ENCODE measurements at places on chromosomes 6 and 20.

DNA sequence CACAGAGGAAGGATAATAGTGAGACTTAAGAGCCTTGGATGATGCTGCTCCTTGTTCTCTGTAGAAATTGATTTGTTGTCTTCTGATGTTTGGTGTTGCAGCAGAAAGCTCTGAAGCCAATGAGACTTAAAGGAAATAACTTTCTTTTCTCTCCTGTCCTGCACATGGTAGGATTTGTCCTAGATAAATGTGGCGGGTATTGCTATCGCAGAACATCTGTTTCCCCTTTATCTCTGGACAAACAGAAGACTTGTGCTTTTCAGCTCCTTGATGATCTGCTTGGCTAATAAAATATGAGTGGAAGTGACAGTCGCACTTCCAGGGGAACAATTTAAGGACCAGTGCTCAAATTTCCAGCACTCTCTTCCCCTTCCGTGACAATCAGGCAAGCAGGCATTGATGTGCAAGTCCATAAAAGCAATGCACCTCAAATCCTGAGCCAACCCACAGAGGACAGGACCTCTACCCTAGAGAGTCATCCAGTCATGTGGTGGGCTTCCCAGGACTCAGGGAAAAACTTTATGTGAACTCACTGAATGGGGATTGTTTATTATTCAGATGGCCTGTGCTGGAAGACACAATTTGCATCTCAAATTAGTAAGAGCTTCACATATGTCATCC is 9.9 kb upstream of the NCR2 start:
- no peak overlapping the region for H3K4me3 ChIP-seq
- H3K36me3 ChIP-seq, result no peaks in the 10 kb centered on the region
- no peak for DNase-seq
- no peak overlapping the region for H3K27ac ChIP-seq

DNA sequence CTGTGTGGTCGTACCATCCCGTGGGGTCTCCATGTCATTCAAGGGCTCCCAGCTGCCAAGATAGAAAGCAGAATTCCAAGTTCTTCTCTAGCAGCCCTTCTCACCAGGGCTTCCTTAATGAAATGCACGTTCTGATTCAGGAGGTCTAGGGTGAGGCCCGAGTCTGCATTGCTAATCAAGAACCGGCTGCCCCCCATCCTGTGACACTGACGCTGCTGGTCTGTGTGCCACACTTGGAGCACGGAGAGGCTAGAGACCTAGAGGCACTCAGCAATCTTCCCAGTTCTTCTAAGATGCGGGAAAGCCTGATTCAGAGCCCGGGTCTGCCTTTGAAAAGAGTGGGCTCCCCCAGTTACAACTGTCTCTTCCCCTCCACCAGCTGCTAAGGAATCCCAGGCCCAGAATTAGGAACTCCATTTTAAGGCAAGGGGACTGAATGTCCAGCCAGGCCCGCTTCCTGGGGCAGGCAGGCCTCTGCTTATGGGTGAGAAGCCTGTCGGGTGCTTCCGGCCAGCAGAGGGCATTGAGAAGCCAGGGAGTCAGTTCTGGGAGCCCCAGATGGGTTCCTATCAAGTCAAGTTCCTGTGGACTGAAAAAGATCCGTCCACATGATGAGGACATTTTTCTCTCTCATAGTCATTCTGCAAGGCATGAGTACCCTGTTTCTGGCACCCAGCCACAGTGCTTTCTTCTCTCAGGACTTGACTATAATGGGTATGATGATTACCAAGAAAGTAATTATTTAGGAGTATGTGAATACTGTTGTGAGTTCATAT is 69.8 kb upstream of the RIN2 start:
- H3K27ac ChIP-seq, result peak overlapping the region; percentile 9
- DNase-seq, result peak; percentile 85
- H3K27me3 ChIP-seq, result no peaks in the 10 kb centered on the region
- H3K36me3 ChIP-seq, result no peaks in the 10 kb centered on the region
- H3K4me3 ChIP-seq, result no peak overlapping the region

DNA sequence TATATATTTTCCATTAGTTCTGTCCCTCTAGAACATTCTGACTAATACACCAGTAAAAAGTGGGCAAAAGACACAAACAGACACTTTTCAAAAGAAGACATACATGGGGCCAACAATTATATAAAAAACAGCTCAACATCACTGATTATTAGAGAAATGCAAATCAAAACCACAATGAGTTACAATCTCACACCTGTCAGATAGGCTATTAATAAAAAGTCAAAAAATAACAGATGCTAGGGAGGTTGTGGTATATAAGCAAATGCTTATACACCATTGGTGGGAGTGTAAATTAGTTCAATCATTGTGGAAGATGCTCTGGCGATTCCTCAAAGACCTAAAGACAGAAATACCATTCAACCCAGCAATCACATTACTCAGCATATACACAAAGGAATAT is 1707.8 kb downstream of the GRIK2 start:
- no peaks in the 10 kb centered on the region for H3K4me1 ChIP-seq
- no peaks in the 10 kb centered on the region for H3K36me3 ChIP-seq
- H3K4me3 ChIP-seq, result no peak overlapping the region
- no peaks in the 10 kb centered on the region for H3K27me3 ChIP-seq

DNA sequence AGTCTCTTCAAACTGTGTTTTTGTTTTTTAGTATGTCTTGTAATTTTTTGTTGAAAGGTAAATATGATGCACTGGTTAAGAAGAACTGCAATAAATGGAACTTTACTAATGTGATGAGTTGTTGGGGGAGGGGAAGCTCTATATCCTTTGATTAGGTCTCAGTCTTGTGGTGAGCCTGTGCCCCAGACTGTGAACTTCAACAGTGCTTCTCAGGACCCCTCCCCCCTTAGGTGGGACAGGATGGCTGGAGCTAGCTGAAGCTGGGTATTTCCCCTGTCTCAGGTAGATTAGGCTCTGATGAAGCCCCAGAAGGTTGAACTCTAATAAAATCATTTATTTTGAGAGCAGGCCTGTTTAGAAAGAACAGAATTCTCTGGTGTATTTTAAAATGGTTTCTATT is 31.4 kb upstream of the TASP1 start:
- no peak overlapping the region for H3K4me3 ChIP-seq
- no peak for DNase-seq
- H3K27me3 ChIP-seq, result no peaks in the 10 kb centered on the region
- no peaks in the 10 kb centered on the region for H3K36me3 ChIP-seq
- H3K27ac ChIP-seq, result no peak overlapping the region
